ENCODE measurements at places on chromosomes 5 and 9. TPM values are rescaled to one million over a fixed set of nuclear protein-coding genes. Genes with fewer than 3 reads are reported as not detected.
A peak's percentile ranks its signal among the peaks of the same experiment; 100 is the strongest.

- H3K4me3 ChIP-seq = no peak overlapping the region
- no peaks in the 10 kb centered on the region for H3K4me1 ChIP-seq
- H3K36me3 ChIP-seq = no peaks in the 10 kb centered on the region
- no peak overlapping the region for H3K27ac ChIP-seq
- no peaks in the 10 kb centered on the region for H3K27me3 ChIP-seq
- no peak for DNase-seq
Measured at GRCh38 chr5:120545007-120545406, 80.9 kb downstream of the PRR16 start.

Gene ZNF454
- total RNA-seq = 1.8 TPM

GRCh38 chr5:160573318-160573717 is 151.7 kb downstream of the PTTG1 start:
- H3K4me1 ChIP-seq = no peaks in the 10 kb centered on the region
- no peaks in the 10 kb centered on the region for H3K27me3 ChIP-seq
- no peaks in the 10 kb centered on the region for H3K36me3 ChIP-seq
- no peak overlapping the region for H3K4me3 ChIP-seq
- no peak for DNase-seq
- H3K27ac ChIP-seq = no peak overlapping the region

- H3K27ac ChIP-seq = peak overlapping the region; percentile 42
- no peaks in the 10 kb centered on the region for H3K36me3 ChIP-seq
- H3K4me3 ChIP-seq = peak overlapping the region; percentile 23
- peak; percentile 57 for DNase-seq
Measured at GRCh38 chr9:38649731-38650363, 29.5 kb upstream of the ANKRD18A start.

- H3K4me3 ChIP-seq = no peak overlapping the region
- H3K4me1 ChIP-seq = no peaks in the 10 kb centered on the region
- H3K36me3 ChIP-seq = no peaks in the 10 kb centered on the region
Measured at GRCh38 chr9:108045851-108046250, 556.3 kb upstream of the KLF4 start.

- H3K27me3 ChIP-seq = no peaks in the 10 kb centered on the region
- no peak overlapping the region for H3K27ac ChIP-seq
- H3K4me3 ChIP-seq = no peak overlapping the region
Measured at GRCh38 chr5:85921590-85921989, 696.2 kb upstream of the COX7C start.

DNA sequence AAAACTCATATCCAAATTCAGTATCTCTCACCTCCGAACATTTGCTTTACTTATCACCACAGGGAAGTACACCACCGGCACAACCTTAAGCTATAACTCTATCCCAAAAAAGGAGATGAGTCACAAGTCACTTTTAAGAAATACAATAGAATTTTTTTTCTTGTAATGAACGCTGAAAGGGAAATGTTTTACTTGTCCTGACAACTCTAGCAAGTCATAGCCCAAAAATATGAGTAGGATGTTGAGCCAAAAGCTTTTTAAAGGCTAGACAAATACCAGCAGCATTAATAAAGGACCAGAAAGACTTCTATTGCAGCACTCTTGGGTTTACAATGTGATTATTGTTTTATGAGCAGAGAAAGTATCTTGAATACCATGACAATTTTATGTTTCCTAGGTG is 147.3 kb upstream of the FST start:
- H3K27ac ChIP-seq = no peak overlapping the region
- no peaks in the 10 kb centered on the region for H3K27me3 ChIP-seq
- H3K4me1 ChIP-seq = no peaks in the 10 kb centered on the region
- no peaks in the 10 kb centered on the region for H3K36me3 ChIP-seq
- no peak overlapping the region for H3K4me3 ChIP-seq

Gene ASB6
- total RNA-seq = 10.1 TPM

- no peak overlapping the region for H3K4me3 ChIP-seq
- DNase-seq = no peak
- H3K36me3 ChIP-seq = no peaks in the 10 kb centered on the region
- no peak overlapping the region for H3K27ac ChIP-seq
Measured at GRCh38 chr9:101005246-101005645, 23.3 kb upstream of the PLPPR1 start.

- H3K27me3 ChIP-seq = no peaks in the 10 kb centered on the region
- DNase-seq = no peak
- no peak overlapping the region for H3K27ac ChIP-seq
- no peak overlapping the region for H3K4me3 ChIP-seq
- no peaks in the 10 kb centered on the region for H3K36me3 ChIP-seq
Measured at GRCh38 chr5:40654377-40654991, 25.2 kb upstream of the PTGER4 start.

Gene OLFM1
- 5.4 TPM for total RNA-seq

Gene CANX
- total RNA-seq = 455 TPM

DNA sequence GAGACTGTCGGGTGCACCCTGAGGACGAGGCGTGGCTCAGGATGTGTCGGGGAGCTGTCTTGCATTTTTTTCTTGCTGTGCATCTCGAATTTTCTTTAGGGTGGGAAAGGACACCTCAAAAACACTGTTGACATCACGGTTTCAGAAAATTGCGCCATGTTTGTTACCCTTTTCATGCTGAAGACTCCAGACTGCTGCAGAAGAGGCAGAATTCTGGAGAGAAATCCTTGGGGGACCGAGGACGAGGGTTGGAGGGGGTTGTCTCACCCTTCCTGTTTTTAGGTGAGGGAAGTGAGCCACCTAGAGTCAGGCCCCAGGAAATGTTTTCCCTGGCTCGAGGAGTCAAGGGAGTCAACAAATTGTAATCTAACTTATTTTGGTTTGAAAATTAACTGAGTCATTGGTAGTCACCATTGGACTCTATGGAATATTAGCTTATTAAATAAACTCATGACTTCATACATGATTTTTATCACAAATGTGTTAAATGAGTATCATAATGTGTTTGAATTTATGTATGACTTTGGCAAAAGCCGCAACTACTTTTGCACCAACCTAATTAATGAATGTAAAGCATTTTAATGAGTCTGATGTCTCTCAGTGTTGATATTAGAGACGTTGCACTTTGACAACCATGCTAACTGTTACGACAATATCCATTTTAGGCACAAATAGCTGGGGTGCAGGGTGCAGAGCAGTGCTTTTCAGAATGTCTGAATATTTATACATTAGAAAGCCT is 724 bp upstream of the LYSMD3 start:
- H3K27me3 ChIP-seq = peaks cover 8% of the 10 kb centered on the region
- peaks cover 34% of the 10 kb centered on the region for H3K4me1 ChIP-seq
- H3K4me3 ChIP-seq = peak overlapping the region; percentile 93

Gene ACER2
- 4.3 TPM for total RNA-seq

DNA sequence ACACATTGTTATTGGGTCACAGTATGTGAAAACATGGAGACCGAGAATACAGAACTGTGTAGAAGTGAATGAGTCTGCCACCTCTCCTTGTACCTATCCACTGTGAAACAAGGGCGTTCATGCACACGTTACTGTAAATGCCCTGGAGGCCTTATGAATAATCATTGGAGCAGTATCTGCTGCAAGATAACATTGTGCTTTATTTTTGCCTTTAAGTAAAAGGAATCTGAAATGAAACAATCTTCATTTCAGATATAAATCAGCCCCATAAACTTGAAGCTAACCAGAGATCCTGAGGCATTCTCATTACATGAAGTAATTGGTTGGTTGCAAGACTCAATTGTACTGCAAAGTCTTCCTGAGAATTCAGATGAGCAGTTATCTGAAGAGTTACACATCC is 419.6 kb downstream of the KDM4C start:
- no peaks in the 10 kb centered on the region for H3K27me3 ChIP-seq
- no peak overlapping the region for H3K4me3 ChIP-seq

GRCh38 chr5:171999877-172000276 is 6.6 kb downstream of the FBXW11 start:
- H3K27ac ChIP-seq = no peak overlapping the region
- no peaks in the 10 kb centered on the region for H3K36me3 ChIP-seq
- DNase-seq = no peak
- H3K4me3 ChIP-seq = no peak overlapping the region
- no peaks in the 10 kb centered on the region for H3K27me3 ChIP-seq
- H3K4me1 ChIP-seq = peaks cover 74% of the 10 kb centered on the region

DNA sequence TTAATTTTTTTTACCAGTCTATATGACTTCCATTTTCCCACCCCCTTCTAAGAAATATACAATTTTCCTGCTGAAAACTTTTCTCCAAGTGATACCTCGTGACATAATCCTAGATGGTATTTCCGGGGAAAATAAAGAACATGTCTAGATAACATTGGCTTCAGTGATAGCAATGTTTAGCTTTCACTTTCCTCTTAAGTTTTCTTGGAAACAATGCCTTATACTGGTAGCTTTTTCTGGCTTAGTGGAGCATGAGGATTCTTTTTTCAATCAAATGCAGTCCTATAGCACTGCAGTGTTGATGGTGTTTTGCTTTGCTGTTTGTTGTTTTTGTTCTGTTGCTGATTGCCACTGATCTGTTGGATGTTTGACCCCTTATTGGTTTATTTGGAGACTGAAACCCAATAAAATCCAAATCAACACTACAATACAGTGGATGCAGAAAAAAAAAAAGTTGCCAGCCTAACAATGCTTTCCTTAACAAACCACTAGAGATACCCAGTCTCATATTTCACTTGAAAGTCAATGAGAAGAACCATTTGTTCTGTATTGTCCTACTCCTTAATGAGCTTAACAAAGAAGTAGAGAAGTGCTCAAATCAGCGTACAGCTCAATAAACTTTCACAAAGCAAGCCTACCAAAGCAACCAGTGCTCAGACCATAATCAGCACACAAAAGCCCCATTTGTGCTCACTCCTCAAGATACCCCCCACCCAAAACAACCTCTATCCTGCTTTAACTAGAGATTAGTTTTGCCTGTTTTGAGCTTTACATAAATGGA is 74.2 kb upstream of the GRAMD2B start:
- no peaks in the 10 kb centered on the region for H3K36me3 ChIP-seq
- no peak overlapping the region for H3K27ac ChIP-seq
- no peak for DNase-seq
- H3K4me1 ChIP-seq = no peaks in the 10 kb centered on the region

- peaks cover 9% of the 10 kb centered on the region for H3K36me3 ChIP-seq
- H3K4me1 ChIP-seq = peaks cover 74% of the 10 kb centered on the region
- H3K4me3 ChIP-seq = no peak overlapping the region
- peak; percentile 54 for DNase-seq
- H3K27me3 ChIP-seq = no peaks in the 10 kb centered on the region
- H3K27ac ChIP-seq = no peak overlapping the region
Measured at GRCh38 chr5:140571105-140571504, 6.5 kb downstream of the SLC35A4 start.

Gene C9orf43
- total RNA-seq = 1.1 TPM

Gene CD274
- 12.9 TPM for total RNA-seq

Gene RMND5B
- total RNA-seq = 33.2 TPM

- no peaks in the 10 kb centered on the region for H3K27me3 ChIP-seq
- H3K4me1 ChIP-seq = peaks cover 9% of the 10 kb centered on the region
- H3K36me3 ChIP-seq = no peaks in the 10 kb centered on the region
- H3K27ac ChIP-seq = no peak overlapping the region
- peak; percentile 25 for DNase-seq
Measured at GRCh38 chr5:135232958-135233357, 166.1 kb downstream of the MACROH2A1 start.

Gene STOM
- 215 TPM for total RNA-seq

Gene PCDHGA11
- total RNA-seq = 5.0 TPM

- no peaks in the 10 kb centered on the region for H3K36me3 ChIP-seq
- no peaks in the 10 kb centered on the region for H3K27me3 ChIP-seq
- H3K27ac ChIP-seq = no peak overlapping the region
- peak; percentile 58 for DNase-seq
Measured at GRCh38 chr9:100505564-100506159, 32.7 kb downstream of the TMEFF1 start.

Gene ACOT12
- total RNA-seq = not detected

DNA sequence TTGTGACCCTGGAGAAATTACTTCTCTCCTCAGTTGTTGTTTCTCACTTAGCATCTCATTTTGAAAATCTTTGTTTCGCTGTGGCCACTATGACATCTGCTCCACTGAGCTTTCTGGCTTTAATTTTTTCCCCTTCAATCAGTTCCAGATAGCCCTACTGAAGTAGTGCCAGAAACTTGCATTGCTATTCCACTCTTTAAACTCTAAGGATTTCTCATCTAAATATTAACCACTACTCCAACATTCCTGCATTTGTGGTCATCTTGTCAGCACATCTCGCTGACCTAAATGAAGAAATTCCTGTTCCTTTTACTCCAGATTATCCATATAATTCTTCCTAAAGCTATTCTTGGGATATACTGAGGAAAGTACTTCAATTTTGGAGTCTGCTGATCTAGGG is 15.3 kb upstream of the NOL6 start:
- H3K27ac ChIP-seq = no peak overlapping the region
- no peaks in the 10 kb centered on the region for H3K4me1 ChIP-seq
- H3K27me3 ChIP-seq = no peaks in the 10 kb centered on the region
- no peak for DNase-seq
